ENCODE measurements at places on chromosomes 12 and 14.

- H3K27ac ChIP-seq, result no peak overlapping the region
- H3K27me3 ChIP-seq, result no peaks in the 10 kb centered on the region
- H3K4me3 ChIP-seq, result no peak overlapping the region
- no peak for DNase-seq
- no peaks in the 10 kb centered on the region for H3K36me3 ChIP-seq
- no peaks in the 10 kb centered on the region for H3K4me1 ChIP-seq
Measured at GRCh38 chr14:55426891-55427290, 13.5 kb downstream of the TBPL2 start.

GRCh38 chr12:8461426-8461825, 5.7 kb downstream of the CLEC6A start:
- H3K4me3 ChIP-seq, result no peak overlapping the region
- H3K27ac ChIP-seq, result no peak overlapping the region
- H3K27me3 ChIP-seq, result peaks cover 30% of the 10 kb centered on the region
- DNase-seq, result no peak
- no peaks in the 10 kb centered on the region for H3K4me1 ChIP-seq
- no peaks in the 10 kb centered on the region for H3K36me3 ChIP-seq

- no peak for DNase-seq
- no peak overlapping the region for H3K27ac ChIP-seq
- no peak overlapping the region for H3K4me3 ChIP-seq
- peaks cover 19% of the 10 kb centered on the region for H3K4me1 ChIP-seq
- no peaks in the 10 kb centered on the region for H3K36me3 ChIP-seq
Measured at GRCh38 chr14:68705741-68706283, 87.1 kb downstream of the ZFP36L1 start.

- H3K27ac ChIP-seq, result no peak overlapping the region
- no peaks in the 10 kb centered on the region for H3K36me3 ChIP-seq
- H3K4me3 ChIP-seq, result no peak overlapping the region
- no peaks in the 10 kb centered on the region for H3K4me1 ChIP-seq
- DNase-seq, result no peak
Measured at GRCh38 chr12:108989376-108989775, 31.5 kb downstream of the SVOP start.

GRCh38 chr12:45575823-45576475, 153.6 kb upstream of the ARID2 start:
- H3K4me3 ChIP-seq, result peak overlapping the region; percentile 72
- no peaks in the 10 kb centered on the region for H3K36me3 ChIP-seq
- H3K27me3 ChIP-seq, result no peaks in the 10 kb centered on the region
- peak; percentile 66 for DNase-seq
- peak overlapping the region; percentile 83 for H3K27ac ChIP-seq

DNA sequence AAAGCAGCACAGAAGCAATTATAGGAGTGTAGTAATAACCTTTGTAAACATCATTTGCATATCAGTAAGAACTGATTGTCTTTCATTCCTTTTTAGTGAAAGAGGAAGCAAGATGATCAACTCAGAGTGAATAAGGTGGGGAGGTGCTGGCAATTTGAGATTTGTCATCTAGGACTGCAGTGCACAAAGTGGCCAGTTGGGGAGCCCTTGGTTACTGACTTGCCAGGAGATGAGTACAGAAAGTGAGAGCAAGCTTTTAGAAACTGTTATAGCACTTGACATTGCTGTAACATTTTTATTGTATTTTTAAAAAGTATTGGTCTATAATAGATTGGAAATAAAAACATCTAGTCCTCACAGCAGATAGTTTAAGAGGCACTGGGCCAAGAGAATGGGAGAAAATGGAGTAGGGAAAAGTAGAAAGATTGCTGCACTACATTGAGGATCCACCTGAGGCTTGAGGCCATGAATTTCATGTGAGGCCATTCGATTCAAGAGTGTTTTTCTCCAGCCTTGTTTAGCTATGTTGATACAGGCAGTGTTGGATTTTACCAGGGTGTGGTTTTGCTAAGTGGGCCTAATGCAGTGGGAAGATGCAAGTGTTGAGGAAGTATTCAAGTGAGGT, 98.2 kb downstream of the SNAPC1 start:
- DNase-seq, result peak; percentile 66
- H3K27me3 ChIP-seq, result peaks cover 15% of the 10 kb centered on the region
- H3K4me3 ChIP-seq, result no peak overlapping the region
- H3K27ac ChIP-seq, result no peak overlapping the region

- no peaks in the 10 kb centered on the region for H3K4me1 ChIP-seq
- no peak overlapping the region for H3K27ac ChIP-seq
- peaks cover 14% of the 10 kb centered on the region for H3K36me3 ChIP-seq
- no peak for DNase-seq
- H3K4me3 ChIP-seq, result no peak overlapping the region
- no peaks in the 10 kb centered on the region for H3K27me3 ChIP-seq
Measured at GRCh38 chr14:95548328-95548929, 13.6 kb downstream of the GLRX5 start.

- H3K27ac ChIP-seq, result no peak overlapping the region
- no peak overlapping the region for H3K4me3 ChIP-seq
- H3K36me3 ChIP-seq, result no peaks in the 10 kb centered on the region
- DNase-seq, result no peak
- peaks cover 21% of the 10 kb centered on the region for H3K27me3 ChIP-seq
- H3K4me1 ChIP-seq, result no peaks in the 10 kb centered on the region
Measured at GRCh38 chr12:2177751-2178150, 125.0 kb downstream of the CACNA1C start.

DNA sequence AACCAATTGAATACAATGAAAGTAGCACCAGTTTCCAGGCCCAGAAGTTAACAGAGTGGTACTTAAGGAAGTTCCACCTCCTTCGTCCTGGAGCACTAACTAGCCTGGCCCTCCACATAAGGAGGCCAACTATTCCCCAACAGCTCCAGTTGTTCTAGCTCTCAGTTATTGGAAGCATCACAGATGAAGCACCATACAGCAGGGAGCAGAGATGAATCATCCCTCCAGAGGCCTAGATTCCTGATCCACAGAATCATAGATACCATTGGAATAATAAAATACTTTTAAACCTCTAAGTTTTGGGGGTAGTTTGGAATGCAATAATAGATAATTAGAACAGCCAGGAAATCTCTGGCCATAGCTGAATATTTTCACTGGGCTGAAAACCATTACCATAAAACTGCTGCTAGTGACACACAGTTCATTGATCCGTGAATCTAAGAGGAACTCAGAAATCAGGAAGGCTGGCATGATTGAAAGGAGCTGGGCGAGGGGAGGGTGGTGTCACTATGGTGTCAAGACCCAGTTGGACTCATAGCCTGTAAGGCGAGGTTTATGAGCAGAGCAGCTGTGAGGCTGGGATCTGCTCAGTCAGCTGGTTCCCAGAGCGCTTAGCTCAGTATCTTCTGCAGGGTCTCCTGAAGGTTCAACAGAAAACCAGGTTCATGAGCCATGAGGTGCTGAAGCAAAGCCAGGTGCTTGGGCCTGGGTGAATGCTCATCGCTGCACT, 371.4 kb upstream of the TMTC1 start:
- H3K4me1 ChIP-seq, result no peaks in the 10 kb centered on the region
- no peaks in the 10 kb centered on the region for H3K27me3 ChIP-seq
- no peak for DNase-seq
- no peak overlapping the region for H3K4me3 ChIP-seq

GRCh38 chr12:3090240-3091037, 13.3 kb downstream of the TSPAN9 start:
- no peak for DNase-seq
- no peak overlapping the region for H3K4me3 ChIP-seq
- H3K27me3 ChIP-seq, result no peaks in the 10 kb centered on the region
- H3K4me1 ChIP-seq, result no peaks in the 10 kb centered on the region
- no peaks in the 10 kb centered on the region for H3K36me3 ChIP-seq
- no peak overlapping the region for H3K27ac ChIP-seq

DNA sequence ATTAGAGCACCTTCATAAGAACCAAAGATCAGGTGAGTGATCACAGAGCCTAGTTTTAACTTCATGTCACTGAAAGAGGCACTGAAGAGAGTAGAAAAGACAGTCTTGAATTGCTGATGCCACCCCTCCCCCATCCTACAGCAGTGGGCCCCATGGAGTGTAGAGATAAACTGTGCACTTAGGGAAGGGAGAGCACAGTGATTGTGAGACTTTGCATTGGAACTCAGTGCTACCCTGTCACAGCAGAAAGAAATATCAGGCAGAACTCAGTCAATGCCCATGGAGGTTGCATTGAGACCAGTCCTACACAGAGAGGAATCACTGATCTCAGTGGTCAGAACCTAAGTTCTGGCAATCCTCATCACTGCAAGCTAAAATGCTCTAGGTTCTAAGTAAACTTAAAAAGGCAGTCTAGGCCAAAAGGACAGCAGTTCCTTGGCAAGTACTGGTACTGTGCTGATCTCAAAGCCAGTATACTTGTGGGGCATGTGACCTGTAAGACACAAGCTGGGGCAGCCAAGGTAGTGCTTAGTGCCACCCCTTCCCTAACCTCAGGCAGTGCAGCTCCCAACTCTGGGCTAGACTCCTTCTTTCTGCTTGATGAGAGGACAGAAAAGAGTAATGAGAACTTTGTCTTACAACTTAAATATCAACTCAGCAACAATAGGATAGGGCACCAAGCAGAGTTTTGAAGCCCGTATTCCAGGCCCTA, 94.1 kb downstream of the FSCB start:
- H3K4me1 ChIP-seq, result no peaks in the 10 kb centered on the region
- DNase-seq, result no peak
- no peaks in the 10 kb centered on the region for H3K36me3 ChIP-seq
- no peaks in the 10 kb centered on the region for H3K27me3 ChIP-seq
- H3K4me3 ChIP-seq, result no peak overlapping the region

- H3K27ac ChIP-seq, result no peak overlapping the region
- H3K36me3 ChIP-seq, result no peaks in the 10 kb centered on the region
- no peaks in the 10 kb centered on the region for H3K27me3 ChIP-seq
- H3K4me1 ChIP-seq, result no peaks in the 10 kb centered on the region
Measured at GRCh38 chr14:80426683-80427082, 215.4 kb upstream of the DIO2 start.

- peaks cover 26% of the 10 kb centered on the region for H3K27me3 ChIP-seq
- H3K36me3 ChIP-seq, result no peaks in the 10 kb centered on the region
- no peak overlapping the region for H3K27ac ChIP-seq
- DNase-seq, result no peak
- no peak overlapping the region for H3K4me3 ChIP-seq
Measured at GRCh38 chr14:74350211-74350927, 2.1 kb downstream of the VRTN start.

DNA sequence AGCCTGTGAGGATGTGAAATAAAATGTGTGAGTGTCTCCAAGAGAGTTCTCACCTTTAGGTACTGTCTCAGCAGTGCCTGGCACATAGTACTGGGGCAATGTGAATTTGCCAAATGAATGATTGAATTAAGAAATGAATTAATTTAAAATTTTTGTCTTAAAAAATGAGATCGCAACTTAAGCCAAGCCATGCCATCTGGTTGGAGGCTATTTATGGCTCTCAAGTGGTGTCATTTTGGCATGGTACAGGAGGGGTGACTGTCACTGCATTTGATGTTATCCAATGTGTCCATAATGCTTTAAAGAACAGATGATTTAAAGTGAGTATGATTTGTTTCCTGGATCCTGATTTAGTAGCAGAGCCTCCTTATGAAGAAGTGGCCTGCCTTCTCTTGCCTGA, 80.3 kb downstream of the SRGAP1 start:
- no peak overlapping the region for H3K27ac ChIP-seq
- H3K4me3 ChIP-seq, result no peak overlapping the region
- no peaks in the 10 kb centered on the region for H3K4me1 ChIP-seq
- no peak for DNase-seq
- no peaks in the 10 kb centered on the region for H3K36me3 ChIP-seq

- H3K27me3 ChIP-seq, result no peaks in the 10 kb centered on the region
- peaks cover 11% of the 10 kb centered on the region for H3K4me1 ChIP-seq
- no peak for DNase-seq
- H3K4me3 ChIP-seq, result no peak overlapping the region
Measured at GRCh38 chr12:24709216-24709615, 239.7 kb downstream of the BCAT1 start.

- no peak overlapping the region for H3K4me3 ChIP-seq
- H3K4me1 ChIP-seq, result no peaks in the 10 kb centered on the region
- no peak for DNase-seq
- H3K27me3 ChIP-seq, result no peaks in the 10 kb centered on the region
- H3K36me3 ChIP-seq, result no peaks in the 10 kb centered on the region
- no peak overlapping the region for H3K27ac ChIP-seq
Measured at GRCh38 chr12:126908765-126909142, 1358.2 kb upstream of the TMEM132C start.

GRCh38 chr14:100523131-100523842, 63.9 kb downstream of the BEGAIN start:
- no peak overlapping the region for H3K27ac ChIP-seq
- no peak for DNase-seq
- H3K4me3 ChIP-seq, result no peak overlapping the region
- peaks cover 2% of the 10 kb centered on the region for H3K36me3 ChIP-seq
- no peaks in the 10 kb centered on the region for H3K4me1 ChIP-seq
- no peaks in the 10 kb centered on the region for H3K27me3 ChIP-seq

DNA sequence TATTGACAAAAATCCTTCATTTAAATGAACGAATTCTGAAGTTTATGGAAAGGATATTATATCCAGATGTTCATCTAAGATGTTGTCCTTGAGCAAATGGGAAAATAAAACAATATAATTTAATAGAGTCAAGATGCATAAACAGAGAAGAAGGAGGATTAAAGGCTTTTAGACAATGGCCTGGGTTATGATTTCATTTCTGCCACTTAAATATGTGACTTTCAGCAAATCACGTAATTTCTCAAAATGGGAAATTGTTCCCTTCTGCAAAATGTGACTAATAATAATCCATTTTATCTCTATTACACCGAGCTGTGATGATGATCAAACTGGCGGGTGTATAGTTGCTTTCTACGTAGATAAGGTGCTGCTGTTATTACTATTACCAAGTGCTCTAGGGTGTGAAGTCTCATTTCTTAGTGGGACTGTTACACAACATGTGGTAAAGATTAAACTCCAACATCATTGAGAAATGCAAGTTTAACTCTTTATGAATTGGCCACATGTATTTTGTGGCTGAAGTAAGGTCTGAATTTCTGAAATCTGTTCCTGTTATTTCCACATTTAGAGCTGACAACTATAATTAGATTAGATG, 157.0 kb downstream of the MYRFL start:
- H3K27me3 ChIP-seq, result peaks cover 17% of the 10 kb centered on the region
- no peaks in the 10 kb centered on the region for H3K4me1 ChIP-seq
- no peaks in the 10 kb centered on the region for H3K36me3 ChIP-seq
- no peak overlapping the region for H3K27ac ChIP-seq
- DNase-seq, result no peak
- no peak overlapping the region for H3K4me3 ChIP-seq

DNA sequence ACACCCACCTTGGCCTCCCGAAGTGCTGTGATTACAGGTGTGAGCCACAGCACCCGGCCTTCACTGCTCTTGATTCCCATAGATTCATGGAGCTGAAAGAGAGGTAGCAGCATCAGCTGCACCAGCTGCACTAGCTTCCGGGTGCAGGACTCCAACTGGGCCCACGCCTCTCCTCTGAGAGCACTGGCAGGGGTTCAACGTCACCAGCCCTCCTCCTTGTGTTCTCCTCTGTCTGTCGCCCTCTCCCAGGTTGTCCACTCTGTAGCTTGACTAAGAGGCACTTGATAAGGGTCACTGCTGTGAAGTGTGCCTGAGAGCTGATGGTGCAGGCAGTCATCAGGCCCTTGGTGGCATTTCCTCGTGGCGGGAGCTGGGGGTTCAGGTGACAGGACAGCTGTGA, 28.3 kb downstream of the MLXIP start:
- H3K36me3 ChIP-seq, result no peaks in the 10 kb centered on the region
- H3K27me3 ChIP-seq, result no peaks in the 10 kb centered on the region
- H3K4me1 ChIP-seq, result peaks cover 56% of the 10 kb centered on the region
- H3K4me3 ChIP-seq, result no peak overlapping the region
- no peak overlapping the region for H3K27ac ChIP-seq

- H3K4me3 ChIP-seq, result no peak overlapping the region
- no peak for DNase-seq
- no peaks in the 10 kb centered on the region for H3K27me3 ChIP-seq
- peaks cover 15% of the 10 kb centered on the region for H3K4me1 ChIP-seq
Measured at GRCh38 chr12:116968986-116969385, 58.2 kb downstream of the FBXW8 start.

All from naive B cell (primary cell).